ENCODE measurements at places on chromosomes 16 and 17.

- no peak for DNase-seq
Measured at GRCh38 chr16:73915935-73916334, 380.7 kb upstream of the PSMD7 start.

DNA sequence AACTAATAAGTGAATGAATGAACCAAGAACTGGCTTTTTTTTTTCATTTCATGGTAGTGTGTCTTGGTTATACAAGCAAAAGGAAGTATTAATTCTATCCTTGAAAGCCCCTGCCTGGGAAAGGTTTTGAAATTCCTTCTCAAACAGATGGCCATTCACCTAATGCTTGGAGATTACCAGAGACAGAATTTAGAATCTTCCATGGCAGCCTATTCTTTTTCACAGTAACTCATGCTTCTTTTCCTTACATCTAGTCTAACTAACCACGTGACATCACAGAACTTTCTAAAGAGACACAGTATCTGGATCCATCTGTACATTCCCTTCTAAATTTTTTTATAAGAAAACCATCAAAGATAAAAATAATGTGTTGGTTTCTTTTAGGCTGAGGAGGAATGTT is 151.6 kb downstream of the FTO start:
- no peak for DNase-seq

DNA sequence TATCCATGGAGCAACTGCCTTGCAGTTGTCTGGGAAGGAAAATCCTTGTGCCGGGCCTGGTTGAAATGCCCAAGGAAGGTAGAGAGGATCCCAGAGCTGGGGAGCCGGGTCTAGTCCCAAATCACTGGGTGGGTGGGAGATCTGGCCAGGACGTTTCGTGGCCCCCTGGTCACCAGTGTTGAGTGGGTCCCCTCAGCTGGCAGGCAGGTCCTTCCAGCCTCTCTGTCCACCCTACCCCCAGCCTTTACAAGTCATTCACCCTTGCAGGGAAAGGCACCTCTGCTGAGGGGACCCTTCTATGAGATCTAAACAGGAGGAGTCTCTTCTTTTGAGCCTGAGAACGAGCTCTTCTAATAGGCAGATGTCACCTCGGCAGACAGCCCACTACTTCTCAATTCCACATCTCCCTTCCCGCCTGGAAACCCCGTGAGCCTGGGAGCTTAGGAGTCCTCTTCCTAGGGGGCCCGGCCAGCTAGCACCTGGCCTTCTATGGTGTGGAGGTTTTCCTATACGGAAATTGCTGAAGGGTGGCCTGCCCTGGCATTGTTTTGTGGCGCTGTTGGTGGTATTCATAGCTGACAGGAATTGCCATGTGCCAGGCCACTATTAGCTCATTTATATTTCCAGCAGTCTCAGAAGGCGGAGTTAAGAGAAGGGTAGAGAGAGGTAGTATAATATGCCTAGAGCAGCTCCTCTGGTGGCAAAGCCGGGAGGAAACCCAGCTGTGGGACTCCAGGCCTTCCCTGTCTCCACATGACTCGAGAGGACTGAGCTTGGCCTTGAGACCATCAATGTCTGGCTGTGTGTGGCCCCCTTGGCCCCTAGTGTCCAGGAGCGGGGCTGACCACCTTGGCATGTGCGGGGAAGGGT is 13.3 kb downstream of the MPRIP start:
- no peak for DNase-seq

GRCh38 chr17:44207319-44207718 is 7.6 kb upstream of the ATXN7L3 start:
- DNase-seq: no peak

DNA sequence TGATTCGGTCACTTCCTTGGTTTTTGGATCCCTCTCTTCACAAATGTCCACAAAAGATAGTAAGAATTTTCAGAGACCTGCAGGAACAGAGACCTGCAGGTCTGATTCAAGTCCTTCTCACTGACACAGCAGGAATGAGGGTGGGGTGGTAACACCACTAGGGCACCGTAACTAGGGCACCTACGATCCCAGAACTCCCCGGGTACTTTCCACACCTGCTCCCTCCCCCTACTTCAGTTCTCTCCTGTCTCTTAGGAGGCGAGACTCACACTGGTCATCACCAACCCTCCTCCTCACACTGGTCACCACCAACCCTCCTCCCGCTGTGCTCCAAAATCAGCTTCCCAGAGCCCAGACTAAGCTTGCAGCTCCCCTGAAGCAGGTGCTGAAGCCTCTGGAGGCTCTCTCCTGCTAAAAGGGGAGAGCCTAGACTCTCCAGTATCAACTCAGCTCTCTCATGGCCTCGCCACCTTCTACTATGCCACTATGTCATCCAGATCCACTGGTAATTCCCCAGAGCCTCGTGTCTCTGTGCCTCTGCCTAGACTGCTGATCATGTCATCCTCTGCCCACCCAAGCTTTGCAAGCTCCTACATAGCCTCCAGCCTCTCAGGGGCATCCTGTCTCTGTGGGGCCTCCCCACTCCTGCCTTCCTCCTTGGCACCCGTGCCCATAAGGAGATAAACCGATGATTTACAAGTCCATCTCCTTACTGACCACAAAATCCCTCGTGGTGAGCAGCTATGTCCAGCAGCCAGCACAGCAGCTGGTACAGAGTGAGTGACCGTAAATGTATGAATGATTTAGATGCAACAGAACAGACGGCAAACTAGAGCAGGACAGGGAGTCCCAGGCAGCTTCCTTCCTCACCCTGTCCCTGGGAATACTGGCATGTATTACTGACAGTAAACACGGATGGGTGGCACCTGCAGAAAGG is 63.4 kb upstream of the GSG1L start:
- DNase-seq: no peak

DNA sequence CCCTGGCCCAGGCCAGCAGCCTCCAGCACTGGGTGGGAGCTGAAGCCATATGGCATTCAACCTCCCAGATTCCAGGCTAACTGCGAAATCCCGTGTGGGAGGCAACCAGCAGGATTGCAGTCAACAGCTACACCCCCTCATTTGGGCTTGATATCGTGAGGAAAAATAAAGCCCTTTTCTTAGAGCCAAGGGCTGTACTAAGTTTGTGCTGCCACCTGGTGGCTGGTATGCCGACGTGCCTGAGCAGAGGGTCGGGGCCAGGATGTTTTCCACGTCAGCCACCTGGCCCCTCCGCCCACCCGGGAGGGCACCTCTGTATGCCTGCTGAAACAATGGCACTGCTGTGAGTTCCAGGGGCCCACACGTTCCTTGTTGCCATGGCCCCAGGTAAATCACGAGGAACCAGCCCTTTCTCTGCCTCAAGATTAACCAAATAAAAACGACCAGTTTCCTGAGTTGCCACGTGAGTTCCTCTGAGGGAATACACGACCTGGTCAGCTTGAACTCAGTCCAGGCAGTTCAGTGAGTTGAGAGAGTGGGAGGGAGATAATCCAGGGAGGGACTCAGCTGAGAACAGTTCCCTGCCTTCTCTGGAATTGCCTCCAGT is 9.0 kb downstream of the TMEM98 start:
- DNase-seq: no peak

GRCh38 chr16:57045694-57046381 is 46.5 kb upstream of the CPNE2 start:
- DNase-seq: no peak

- no peak for DNase-seq
Measured at GRCh38 chr17:75640556-75641119, 7.4 kb downstream of the SMIM5 start.

DNA sequence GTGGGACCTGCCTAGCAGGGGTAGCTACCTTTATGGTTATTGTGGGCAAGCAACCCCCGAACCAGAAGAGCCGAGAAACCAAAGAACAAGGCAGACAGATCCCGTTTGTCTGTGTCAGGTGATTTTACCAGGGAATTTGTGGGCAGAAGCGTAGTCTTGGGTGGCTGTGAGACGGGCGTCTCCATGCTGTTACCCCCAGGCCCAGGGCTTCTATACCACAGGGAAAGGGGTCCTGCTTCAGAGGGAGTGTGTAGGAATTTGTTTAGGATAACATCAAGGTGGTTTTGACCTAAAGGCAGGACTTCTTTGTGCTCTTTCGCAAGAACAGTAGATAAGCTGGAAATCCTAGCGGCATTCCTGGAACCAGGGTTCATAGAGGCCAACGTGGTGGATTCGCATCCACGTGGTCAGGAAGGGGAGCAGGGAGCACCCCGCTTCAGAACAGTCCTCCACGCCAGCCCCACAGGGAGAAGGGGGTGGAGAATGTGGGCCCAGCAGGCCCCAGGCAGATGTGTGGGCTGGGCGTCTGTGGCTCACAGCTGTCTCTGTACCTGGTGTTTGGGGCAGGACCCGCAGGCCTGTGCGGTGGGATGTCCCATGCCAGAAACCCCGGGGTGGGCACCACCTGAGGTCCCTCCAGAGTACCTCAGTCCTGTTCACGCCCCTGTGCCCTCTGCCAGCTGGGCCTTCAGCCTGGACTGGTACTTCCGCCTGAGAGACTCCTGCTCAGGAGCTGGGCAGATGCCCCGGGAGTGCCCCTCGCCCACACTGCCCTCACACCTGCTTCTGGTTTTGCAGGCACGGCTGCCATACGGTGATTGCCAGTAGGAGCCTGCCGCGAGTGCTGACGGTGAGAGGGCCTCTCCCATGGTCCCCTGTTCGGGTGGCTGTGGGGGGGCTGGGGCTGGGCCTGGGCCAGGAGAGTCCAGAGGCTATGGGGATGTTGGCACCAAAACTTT is 4.1 kb downstream of the DECR2 start:
- DNase-seq: no peak

DNA sequence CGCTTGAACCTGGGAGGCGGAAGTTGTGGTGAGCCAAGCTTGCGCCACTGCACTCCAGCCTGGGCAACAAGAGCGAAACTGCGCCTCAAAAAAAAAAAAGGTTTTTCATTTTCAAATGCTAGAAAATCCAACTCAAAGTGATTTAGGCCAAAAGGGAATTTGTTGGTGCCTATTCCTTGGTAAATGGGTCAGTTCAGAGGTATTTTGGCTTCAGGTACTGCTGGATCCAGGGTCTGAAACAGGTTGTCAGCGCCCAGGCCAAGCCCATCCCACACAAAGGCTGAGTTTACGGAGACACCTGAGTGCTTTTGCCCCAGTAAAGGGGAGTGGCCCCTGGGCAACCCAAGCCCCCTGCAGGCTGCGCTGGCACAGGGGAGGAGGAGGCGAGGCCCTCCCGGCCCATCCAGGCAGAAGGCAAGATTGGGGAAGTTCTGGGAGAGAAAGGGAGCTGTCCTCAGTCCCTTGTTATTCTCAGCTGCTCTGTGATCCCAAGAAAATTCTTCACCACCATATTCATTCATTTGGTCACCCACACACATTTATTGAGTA is 8.5 kb upstream of the JPH3 start:
- DNase-seq: no peak

- no peak for DNase-seq
Measured at GRCh38 chr16:14337303-14338191, 266.4 kb downstream of the MRTFB start.

- no peak for DNase-seq
Measured at GRCh38 chr17:50935996-50936266, 69.8 kb upstream of the TOB1 start.

DNA sequence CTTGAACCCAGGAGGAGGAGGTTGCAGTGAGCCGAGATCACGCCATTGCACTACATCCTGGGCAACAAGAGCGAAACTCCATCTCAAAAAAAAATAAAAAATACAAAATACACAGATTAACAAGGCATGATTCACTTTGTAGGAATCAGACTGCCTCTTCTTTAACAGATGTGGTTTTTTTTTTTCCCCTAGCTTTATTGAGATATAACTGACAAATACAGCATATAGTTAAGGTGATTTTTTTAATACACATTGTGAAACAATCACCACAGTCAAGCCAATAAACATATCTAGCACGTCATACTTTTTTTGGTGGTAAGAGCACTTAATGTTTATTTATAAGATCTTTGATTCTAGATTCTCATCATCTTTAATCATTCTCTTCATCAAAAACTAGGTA is 87.8 kb downstream of the SPAG9 start:
- DNase-seq: no peak

DNA sequence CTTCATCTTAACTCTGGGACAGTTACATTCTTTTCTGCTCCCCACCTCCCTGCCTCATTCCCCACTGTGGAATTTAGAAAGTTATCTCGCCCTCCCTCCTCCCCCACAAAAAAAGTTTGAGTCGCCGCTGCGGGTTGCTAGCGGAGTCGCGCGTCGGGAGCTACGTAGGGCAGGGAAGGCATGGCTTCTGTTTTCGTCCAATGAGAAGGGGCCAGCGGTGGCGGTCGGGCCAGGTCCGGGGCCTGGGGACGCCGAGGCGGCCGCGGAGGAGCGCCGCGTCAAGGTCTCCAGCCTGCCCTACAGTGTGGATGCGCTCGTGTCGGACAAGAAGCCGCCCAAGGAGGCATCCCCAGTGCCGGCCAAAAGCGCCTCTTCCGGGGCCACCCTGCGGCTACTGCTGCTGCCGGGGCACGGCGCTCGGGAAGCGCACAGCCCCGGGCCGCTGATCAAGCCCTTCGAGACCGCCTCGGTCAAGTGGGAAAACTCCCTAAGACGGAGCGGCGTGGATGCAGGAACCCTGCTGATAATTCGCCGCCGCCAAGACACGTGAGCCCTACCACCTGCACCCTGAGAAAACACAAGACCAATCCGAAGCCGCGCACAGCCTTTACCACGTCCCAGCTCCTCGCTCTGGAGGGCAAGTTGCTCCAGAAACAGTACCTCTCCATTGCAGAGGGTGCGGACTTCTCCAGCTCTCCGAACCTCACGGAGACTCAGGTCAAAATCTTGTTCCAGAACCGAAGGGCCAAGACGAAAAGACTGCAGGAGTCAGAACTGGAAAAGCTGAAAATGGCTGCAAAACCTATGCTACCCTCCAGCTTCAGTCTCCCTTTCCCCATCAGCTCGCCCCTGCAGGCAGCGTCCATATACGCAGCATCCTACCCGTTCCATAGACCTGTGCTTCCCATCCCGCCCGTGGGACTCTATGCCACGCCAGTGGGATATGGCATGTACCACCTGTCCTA is 8.9 kb downstream of the OR4D1 start:
- DNase-seq: no peak

DNA sequence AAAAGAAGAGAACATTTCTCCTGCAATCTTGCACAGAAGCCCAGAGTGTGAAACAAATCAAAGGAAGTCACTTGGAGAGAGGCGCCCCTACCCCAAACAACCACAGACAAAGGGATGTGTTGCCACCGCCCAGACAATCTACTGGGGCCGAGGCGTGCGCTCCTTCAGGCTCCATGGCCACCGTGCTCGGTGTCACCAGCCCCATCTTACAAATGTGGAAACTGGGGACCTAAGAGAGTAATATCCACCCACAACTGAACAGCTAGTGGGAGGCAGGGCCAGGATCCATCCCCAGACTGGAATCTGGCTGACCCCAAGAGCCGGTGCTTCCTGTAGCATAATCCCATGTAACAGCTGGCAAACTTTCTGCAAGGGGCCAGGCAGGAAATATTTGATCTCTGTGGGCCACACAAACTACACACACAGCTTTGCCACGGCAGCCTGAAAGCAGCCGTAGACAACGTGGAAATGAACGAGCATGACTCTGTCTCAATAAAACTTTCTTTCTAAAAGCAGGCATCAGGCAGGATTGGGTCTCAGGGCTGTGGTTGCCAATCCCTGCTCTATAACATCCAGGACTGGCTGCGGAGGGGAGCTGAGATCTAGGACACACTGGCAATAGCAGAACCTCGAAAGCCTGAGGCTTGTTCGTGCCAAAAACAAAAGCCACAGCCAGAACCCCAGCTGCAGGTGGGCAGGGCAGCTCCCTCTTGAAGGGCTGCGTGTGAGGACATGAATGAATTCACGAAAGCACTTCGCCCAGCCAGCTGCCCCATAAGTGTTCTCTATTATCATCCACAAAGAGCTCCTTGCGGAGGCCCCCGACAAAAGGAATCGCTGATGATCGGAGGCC is 26.6 kb upstream of the GINS2 start:
- DNase-seq: no peak

- no peak for DNase-seq
Measured at GRCh38 chr17:50117202-50118051, 12.5 kb downstream of the SAMD14 start.

All from HS-5 (cell line).